H1 (cell line): ENCODE measurements at places on chromosomes 2 and 18. TPM values are rescaled to one million over a fixed set of nuclear protein-coding genes. Genes with fewer than 3 reads are reported as not detected.

Gene MEP1B
- total RNA-seq = not detected in 2 replicates

DNA sequence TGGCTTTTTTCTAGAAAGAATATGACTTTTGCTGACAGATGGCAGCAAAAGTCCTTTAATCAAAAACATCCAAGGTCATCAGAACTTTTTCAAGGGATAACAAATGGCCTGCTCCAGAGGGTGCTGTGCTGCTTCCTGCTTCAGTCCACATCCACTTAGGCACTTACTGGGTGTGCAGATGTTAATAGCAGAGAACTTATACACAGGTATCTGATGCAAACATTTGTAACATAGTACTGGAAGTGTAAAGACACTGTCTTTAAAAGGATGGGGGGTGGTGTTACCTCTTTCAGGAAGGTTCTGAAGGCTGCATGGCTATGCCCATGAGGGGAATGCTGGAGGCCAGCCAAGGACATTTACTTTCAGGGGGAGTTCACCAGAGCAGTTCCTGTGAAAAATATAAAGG lies 5.5 kb downstream of the HOXD8 start:
- peaks cover 100% of the 10 kb centered on the region for H3K27me3 ChIP-seq
- peaks cover 7% of the 10 kb centered on the region for H3K4me1 ChIP-seq
- DNase-seq = peak; percentile 33
- H3K27ac ChIP-seq = no peak overlapping the region

DNA sequence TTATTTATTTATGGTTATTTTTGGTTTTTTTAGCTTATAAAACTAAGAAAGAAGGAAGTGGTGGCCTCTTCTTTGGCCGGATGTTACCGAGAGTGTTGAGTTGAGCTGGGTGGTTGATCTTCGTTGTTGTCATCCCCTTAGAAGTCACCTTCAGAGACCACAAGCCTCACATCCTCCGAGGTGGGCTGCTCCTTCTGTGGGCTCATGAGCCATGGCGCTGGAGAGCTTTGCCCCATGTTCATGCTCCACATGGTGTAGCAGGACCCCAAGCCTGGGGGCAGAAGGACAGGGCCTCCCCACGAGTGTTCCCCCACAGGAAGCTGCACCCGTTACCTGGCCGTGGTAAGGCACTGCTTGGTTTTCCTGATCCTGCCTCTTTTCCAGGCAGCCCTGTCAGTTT lies 23.4 kb downstream of the SNTG2 start:
- H3K27ac ChIP-seq = no peak overlapping the region
- DNase-seq = no peak
- H3K4me1 ChIP-seq = peaks cover 4% of the 10 kb centered on the region
- no peak overlapping the region for H3K4me3 ChIP-seq
- H3K27me3 ChIP-seq = no peaks in the 10 kb centered on the region

- H3K27me3 ChIP-seq = no peaks in the 10 kb centered on the region
- no peak overlapping the region for H3K4me3 ChIP-seq
- no peaks in the 10 kb centered on the region for H3K36me3 ChIP-seq
- DNase-seq = no peak
- no peaks in the 10 kb centered on the region for H3K4me1 ChIP-seq
Observed at GRCh38 chr2:163155279-163155883, 316.8 kb upstream of the KCNH7 start.

Gene GALR1
- total RNA-seq = 0.98 and 1.6 TPM in 2 replicates

GRCh38 chr2:104474716-104475115 lies 379.2 kb upstream of the POU3F3 start:
- DNase-seq = no peak
- H3K4me1 ChIP-seq = peaks cover 5% of the 10 kb centered on the region; the same call in 1 of the 2 replicates
- no peaks in the 10 kb centered on the region for H3K36me3 ChIP-seq
- no peak overlapping the region for H3K27ac ChIP-seq
- H3K4me3 ChIP-seq = no peak overlapping the region

Gene LAMA1
- total RNA-seq = 48.7 and 48.8 TPM in 2 replicates

- no peak overlapping the region for H3K27ac ChIP-seq
- H3K36me3 ChIP-seq = no peaks in the 10 kb centered on the region
- H3K4me3 ChIP-seq = no peak overlapping the region
- peaks cover 6% of the 10 kb centered on the region; the same call in 1 of the 2 replicates for H3K4me1 ChIP-seq
Observed at GRCh38 chr2:180125245-180125962, 118.3 kb upstream of the CWC22 start.

Gene RTKN
- 53.5 and 54.1 TPM in 2 replicates for total RNA-seq

DNA sequence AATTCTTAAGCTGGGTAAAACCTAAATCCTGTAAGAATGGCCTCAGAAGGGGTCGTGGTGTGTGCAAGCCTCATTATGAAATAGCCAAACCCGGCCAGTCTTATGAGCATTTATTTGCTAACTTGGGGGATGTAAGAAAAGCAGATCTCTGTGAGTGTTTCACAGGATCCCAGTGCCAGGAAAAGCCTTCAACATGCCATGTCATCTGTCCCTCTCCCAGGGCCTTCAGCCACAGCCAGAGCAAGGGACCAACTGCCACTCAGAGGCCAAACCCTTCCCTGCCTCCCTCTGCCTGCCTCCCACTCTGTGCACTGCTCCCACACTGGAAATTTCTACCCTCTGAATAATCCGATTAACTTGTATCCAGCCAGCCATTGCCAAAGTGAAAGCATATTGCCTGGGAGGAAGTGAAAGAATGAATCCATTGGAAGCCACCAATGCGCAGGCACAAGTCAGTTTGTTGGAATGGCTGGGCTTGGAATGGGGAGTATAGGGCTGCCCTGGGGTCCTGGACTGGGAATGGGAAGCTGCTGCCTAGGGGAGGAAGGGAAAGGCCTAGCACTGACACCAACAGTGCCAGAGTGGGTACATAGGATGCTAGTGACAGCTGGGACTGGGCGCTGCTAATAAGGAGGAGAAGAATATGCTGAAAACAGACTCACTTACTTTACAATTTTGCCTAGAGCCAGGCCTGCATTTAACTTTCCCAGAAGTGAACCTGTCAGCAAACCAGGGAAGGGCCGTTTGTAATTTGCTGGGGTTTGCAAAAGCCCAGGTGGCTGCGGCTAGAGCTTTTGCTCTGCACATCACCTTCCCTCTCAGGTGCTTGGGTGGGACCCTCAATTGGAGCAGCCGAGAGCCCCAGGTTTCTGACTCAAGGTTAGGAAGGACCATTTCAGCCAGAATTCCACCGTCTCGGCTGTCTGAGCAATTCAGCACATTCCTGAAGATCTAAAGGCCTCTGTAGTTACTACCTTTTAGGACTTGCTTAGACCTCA lies 146.6 kb upstream of the NCK2 start:
- H3K4me3 ChIP-seq = no peak overlapping the region
- no peak for DNase-seq
- no peak overlapping the region for H3K27ac ChIP-seq

GRCh38 chr2:68970566-68971265 lies 3.7 kb upstream of the GKN1 start:
- H3K4me3 ChIP-seq = no peak overlapping the region
- no peaks in the 10 kb centered on the region for H3K36me3 ChIP-seq
- no peaks in the 10 kb centered on the region for H3K4me1 ChIP-seq
- H3K27me3 ChIP-seq = no peaks in the 10 kb centered on the region
- H3K27ac ChIP-seq = no peak overlapping the region

DNA sequence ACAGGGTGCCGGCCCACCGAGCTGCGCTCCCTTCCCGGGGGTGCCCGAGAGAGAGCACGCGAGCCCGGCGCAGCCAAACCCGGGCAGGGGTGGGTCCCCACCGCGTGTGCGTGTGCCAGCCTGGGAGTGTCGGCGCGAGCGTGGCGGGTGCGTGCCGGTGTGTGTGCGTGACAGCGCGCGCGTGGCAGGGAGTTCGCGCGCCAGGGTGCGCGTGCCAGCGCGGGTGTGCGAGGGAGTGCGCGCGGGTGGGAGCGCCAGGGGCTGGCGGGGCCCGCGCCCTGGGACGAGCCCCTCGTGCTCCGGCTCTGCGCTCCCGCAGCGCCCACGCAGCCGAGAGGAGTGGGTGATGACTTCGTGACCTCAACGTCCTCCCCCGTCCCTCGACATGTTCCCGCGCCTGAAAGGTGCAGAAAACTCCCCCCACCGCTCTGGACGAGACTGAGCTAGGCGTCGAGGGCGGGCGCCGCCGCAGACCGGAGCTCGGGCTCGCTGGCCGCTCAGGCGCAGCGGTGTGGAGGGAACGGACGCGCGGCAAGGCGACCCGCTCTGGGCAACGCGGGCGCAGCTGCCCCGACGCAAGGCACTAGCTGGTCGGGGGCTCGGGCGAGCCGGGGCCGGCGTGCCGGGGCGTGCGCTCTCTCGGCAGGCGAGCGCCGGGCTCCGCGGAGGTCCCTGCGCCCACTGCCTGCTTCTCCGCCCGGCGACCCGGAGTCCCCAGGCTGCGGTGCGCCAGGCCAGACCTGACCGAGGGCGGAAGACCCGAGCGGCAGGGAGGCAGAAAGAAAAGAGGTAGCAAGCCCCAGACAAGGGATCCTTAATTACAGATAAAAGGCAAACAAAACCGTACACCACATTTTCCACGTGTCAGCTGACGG lies 582.8 kb downstream of the ZEB2 start:
- no peaks in the 10 kb centered on the region for H3K36me3 ChIP-seq
- H3K4me3 ChIP-seq = peak overlapping the region; percentile 54
- H3K4me1 ChIP-seq = peaks cover 6% of the 10 kb centered on the region
- peak; percentile 23 for DNase-seq

Gene LHCGR
- 0.31 and 0.73 TPM in 2 replicates for total RNA-seq

Gene IL37
- not detected in 2 replicates for total RNA-seq

DNA sequence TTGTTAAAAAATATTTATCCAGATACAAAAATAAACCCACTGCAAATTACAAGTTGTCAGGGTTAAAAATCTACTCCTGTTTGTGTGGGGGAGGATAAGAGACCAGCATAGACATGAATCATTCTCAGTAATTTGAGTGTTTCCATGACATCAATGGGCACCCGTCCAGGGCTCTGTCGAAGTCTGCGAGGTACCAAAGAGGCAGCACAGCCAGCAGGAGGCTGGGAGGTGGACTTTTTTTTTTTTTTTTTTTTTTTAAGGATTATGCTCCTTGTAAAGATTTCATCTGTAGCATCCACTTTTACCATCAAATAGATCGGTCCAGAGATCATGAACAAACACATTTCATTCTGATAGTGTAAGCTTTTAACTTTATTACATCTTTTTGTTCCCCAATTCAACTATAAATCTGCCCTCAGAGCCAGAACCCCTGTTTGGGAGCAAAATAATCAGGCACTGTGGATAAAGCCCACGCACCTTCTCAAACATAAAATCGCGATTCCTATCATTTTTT lies 182.0 kb downstream of the TCF4 start:
- H3K36me3 ChIP-seq = no peaks in the 10 kb centered on the region
- peaks cover 20% of the 10 kb centered on the region; the same call in 1 of the 2 replicates for H3K4me1 ChIP-seq
- no peak for DNase-seq
- H3K4me3 ChIP-seq = no peak overlapping the region

GRCh38 chr2:158750458-158751125 lies 44.5 kb upstream of the DAPL1 start:
- H3K4me1 ChIP-seq = peaks cover 2% of the 10 kb centered on the region
- no peak overlapping the region for H3K4me3 ChIP-seq
- no peak for DNase-seq
- no peaks in the 10 kb centered on the region for H3K27me3 ChIP-seq
- no peak overlapping the region for H3K27ac ChIP-seq

Gene DPP10
- total RNA-seq = 5.4 and 7.2 TPM in 2 replicates

Gene ALLC
- not detected in 2 replicates for total RNA-seq

GRCh38 chr2:198101688-198102087 lies 297.3 kb downstream of the PLCL1 start:
- DNase-seq = no peak
- no peak overlapping the region for H3K4me3 ChIP-seq
- no peaks in the 10 kb centered on the region for H3K4me1 ChIP-seq

Gene SERPINB7
- not detected in 2 replicates for total RNA-seq

DNA sequence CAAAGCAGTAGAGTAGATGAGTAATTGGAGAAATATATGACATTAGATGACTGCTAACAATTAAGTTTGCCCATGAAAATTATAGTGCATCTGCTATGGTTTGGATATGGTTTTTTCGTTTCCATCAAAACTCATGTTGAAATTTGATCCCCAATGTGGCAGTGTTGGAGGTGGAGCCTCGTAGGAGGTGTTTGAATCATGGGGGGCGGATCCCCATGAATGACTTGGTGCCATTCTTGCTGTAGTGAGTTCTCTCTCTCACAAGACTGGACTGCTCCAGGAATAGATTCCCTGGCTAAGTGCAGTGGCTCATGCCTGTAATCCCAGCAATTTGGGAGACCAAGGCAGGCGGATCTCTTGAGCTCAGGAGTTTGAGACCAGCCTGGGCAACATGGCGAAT lies 9.7 kb upstream of the CUL3 start:
- H3K36me3 ChIP-seq = no peaks in the 10 kb centered on the region
- no peak overlapping the region for H3K27ac ChIP-seq
- no peaks in the 10 kb centered on the region for H3K27me3 ChIP-seq
- no peak for DNase-seq

GRCh38 chr2:104140361-104140760 lies 713.6 kb upstream of the POU3F3 start:
- no peak overlapping the region for H3K4me3 ChIP-seq
- H3K36me3 ChIP-seq = no peaks in the 10 kb centered on the region
- DNase-seq = no peak
- H3K27ac ChIP-seq = no peak overlapping the region

- H3K4me3 ChIP-seq = peak overlapping the region; percentile 63
- no peaks in the 10 kb centered on the region for H3K27me3 ChIP-seq
- H3K4me1 ChIP-seq = no peaks in the 10 kb centered on the region
- peak overlapping the region; percentile 73; the same call in 1 of the 2 replicates for H3K27ac ChIP-seq
Observed at GRCh38 chr2:241609859-241610793, 26.8 kb downstream of the THAP4 start.

GRCh38 chr18:25341831-25342230 lies 10.1 kb downstream of the ZNF521 start:
- no peak overlapping the region for H3K27ac ChIP-seq
- no peaks in the 10 kb centered on the region for H3K36me3 ChIP-seq
- H3K27me3 ChIP-seq = no peaks in the 10 kb centered on the region
- H3K4me3 ChIP-seq = no peak overlapping the region

- H3K27me3 ChIP-seq = no peaks in the 10 kb centered on the region
- H3K4me3 ChIP-seq = no peak overlapping the region
- no peak overlapping the region for H3K27ac ChIP-seq
- DNase-seq = no peak
Observed at GRCh38 chr2:29065068-29065811, 9.1 kb downstream of the PCARE start.

Gene NEB
- total RNA-seq = 2.5 and 2.6 TPM in 2 replicates

- no peak overlapping the region for H3K27ac ChIP-seq
- no peaks in the 10 kb centered on the region for H3K27me3 ChIP-seq
- no peaks in the 10 kb centered on the region for H3K4me1 ChIP-seq
- H3K4me3 ChIP-seq = no peak overlapping the region
- no peak for DNase-seq
Observed at GRCh38 chr2:42147641-42148274, 21.4 kb upstream of the EML4 start.

GRCh38 chr2:39000552-39000951 lies 110.9 kb downstream of the ARHGEF33 start:
- H3K4me1 ChIP-seq = peaks cover 4% of the 10 kb centered on the region; the same call in 1 of the 2 replicates
- H3K4me3 ChIP-seq = no peak overlapping the region
- H3K27ac ChIP-seq = no peak overlapping the region
- peaks cover 6% of the 10 kb centered on the region for H3K36me3 ChIP-seq
- no peaks in the 10 kb centered on the region for H3K27me3 ChIP-seq

Gene CRYGD
- 0.98 and 2.9 TPM in 2 replicates for total RNA-seq

GRCh38 chr2:111654829-111655228 lies 229.2 kb downstream of the ANAPC1 start:
- no peaks in the 10 kb centered on the region for H3K36me3 ChIP-seq
- H3K4me1 ChIP-seq = no peaks in the 10 kb centered on the region
- DNase-seq = no peak
- no peaks in the 10 kb centered on the region for H3K27me3 ChIP-seq

Gene RGPD4
- 0.08 TPM in 1 of 2 replicates, not detected in the other for total RNA-seq

Gene ZBTB7C
- total RNA-seq = 0.23 and 0.45 TPM in 2 replicates
